ENCODE measurements at places on chromosomes 11 and 22.
A peak's percentile ranks its signal among the peaks of the same experiment; 100 is the strongest.

DNA sequence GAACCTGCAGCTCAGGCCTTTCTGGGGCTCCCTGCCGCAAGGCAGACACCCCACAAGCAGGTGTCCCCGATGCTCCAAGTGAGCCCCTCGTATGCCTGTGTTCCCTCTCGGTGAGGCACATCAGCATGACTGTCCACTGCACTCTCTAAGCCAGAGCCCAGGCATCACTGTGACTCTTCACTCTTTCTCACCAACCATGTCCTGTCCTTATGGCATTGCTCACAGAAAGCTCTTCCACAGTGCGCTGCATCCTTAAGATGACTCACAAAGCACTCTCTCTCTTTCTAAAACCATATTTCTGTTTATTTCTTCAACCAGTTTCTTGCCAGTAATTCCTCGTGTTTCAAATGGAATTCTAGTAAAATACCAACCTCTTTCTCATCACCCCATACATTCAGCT lies 18.1 kb downstream of the GAB4 start:
- no peak for DNase-seq

- DNase-seq = no peak
These were observed 809 bp upstream of the IRF7 start for GRCh38 chr11:616320-617198.

DNA sequence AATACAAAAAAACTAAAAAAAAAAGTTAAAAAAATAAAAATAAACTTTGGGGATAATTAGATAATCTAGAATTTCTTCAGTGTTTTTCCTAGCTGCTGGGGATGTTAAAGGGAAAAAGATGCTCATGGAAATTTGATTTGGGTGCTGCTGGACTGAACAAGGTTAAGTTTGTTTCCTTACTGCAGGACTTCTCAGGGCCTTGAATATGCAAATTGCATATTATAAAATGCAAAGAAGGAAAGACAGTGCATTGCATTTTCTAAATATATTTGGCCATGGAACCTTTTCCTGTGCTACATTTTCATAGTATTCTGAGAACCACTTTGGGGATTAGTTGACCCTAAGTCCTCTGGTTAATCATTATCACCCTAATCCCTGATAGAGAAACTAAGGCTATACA lies 79.6 kb downstream of the ABTB2 start:
- DNase-seq = no peak

DNA sequence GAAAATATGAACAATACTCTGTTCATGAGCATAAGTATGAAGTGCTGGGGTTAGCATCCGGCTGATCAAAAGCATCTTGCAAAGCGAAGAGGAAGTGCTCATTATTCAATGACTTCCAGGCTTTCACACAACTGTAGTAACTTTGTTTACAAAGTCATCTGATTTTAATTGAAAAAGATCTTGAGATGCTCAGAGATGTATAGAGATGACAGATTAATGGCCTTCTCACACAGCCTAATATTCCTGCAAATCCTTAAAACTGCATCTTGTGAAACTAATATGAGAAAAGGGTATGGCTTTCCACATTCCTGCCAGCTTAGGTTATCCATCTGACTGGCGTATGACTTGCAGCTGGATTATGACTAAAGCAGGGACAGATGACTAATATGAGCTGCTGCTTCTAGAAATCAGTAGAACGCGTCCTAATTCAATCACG lies 125.4 kb downstream of the CASP12 start:
- DNase-seq = peak; percentile 77

DNA sequence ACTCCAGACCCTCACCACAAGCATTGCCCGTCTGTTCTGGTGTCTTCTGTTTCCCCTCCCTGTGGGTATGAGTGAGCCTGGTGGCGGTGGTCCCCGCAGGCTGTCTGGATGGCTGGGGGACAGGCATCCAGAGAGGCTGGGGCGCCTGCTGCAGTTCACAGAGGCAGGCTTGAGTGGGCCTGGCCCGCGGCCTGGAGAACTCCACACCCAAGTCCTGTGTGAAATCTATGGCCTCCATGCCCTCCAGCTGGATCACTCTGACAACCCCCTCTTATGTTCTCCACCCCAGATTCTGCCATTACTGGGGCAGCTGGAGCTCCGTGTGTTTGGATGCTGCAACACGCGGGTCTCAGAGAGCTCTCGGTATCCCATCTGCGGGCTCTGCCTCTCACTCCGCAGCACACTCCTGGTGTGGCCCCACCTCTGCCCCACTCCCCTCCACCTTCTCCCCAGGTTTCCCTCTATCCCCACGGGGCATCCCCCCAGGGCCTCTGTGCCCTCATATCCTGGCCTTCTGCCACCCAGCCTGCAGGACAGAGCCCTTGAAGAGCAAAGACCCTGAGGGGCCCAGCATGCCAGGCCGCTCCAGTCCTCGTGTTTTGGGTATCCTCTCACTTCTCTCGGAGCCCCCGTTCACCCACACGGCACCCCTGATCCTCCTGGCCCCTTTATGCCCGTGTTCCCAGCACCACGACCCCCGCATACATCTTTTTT lies 31.3 kb downstream of the LRRC74B start:
- DNase-seq = no peak

DNA sequence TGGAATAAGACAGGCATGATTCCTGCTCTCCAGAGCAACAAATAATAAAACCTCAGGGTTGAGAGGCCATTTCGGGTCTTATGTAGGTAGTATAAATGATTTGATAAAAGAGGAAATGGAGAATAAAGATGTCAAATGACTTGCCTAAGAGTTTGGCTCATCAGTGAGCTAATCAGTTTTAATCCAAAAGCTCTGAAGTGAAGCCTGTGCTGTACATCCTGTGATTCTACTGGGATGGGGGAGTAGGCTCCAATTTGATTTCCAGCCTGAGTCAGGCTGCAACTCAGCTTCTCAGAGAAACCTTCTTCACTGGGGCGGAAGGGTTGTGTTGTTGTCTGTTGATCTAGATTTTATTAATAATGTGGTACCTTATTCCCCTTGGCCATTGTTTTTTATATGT lies 192.2 kb upstream of the SORL1-AS1 start:
- DNase-seq = no peak

DNA sequence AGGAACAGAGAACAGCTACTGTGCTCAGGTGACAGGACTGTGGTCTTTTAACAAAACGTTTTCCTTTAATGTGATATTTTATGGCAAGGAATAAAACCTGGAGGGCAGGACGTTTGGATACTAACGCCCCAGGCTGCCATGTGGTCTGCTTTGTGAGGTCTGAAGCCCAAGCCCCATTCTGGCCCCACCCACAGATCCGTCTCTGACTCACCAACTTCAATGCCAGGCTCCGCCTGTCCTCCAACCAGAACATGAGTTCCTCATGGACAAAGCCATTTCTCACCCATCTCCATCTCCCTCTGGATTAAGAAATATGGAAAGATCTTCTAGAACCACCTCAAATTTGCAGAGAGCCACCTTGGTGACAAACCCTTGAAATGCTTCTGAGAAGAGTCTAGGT lies 148.8 kb downstream of the CRYBB2 start:
- peak; percentile 13 for DNase-seq

GRCh38 chr11:113814181-113814580 lies 34.6 kb downstream of the CLDN25 start:
- no peak for DNase-seq

DNA sequence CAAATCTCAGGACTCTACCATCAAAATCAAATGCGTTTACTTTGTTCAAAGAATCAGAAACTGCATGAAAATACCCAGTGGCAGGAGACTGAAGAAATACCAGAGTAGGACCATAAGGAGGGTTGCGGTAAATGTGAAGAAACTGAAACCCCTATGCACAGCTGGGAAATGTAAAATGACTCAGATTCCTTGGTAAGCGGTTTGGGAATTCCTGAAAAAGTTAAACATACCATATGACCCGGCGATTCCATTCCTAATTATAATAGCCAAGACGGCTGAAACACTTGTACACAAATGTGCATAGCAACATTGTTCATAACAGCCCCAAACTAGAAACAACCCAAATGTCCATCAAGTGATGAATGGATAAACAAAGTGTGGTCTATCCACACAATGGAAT lies 114.1 kb upstream of the GRAMD1B start:
- DNase-seq = no peak

DNA sequence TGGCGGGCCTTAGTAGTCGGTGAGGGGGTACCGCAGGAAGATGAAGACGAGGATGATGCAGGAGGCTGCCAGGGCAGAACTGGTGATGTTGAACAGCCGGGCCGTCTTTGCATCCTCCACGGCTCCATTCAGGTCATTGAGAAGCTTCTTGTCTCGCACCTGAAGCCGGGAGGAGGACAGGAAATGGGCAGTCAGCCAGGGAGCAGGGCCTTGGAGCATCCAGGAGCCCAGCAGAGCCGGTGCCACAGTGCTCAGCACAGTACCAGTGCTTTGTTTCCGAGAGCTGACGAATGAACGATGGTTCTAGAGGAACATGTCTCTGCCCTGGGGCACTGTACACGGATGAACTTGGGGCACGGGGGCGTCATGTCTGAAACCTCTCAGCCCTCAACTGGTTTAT lies 15.1 kb downstream of the IFITM10 start:
- DNase-seq = no peak

DNA sequence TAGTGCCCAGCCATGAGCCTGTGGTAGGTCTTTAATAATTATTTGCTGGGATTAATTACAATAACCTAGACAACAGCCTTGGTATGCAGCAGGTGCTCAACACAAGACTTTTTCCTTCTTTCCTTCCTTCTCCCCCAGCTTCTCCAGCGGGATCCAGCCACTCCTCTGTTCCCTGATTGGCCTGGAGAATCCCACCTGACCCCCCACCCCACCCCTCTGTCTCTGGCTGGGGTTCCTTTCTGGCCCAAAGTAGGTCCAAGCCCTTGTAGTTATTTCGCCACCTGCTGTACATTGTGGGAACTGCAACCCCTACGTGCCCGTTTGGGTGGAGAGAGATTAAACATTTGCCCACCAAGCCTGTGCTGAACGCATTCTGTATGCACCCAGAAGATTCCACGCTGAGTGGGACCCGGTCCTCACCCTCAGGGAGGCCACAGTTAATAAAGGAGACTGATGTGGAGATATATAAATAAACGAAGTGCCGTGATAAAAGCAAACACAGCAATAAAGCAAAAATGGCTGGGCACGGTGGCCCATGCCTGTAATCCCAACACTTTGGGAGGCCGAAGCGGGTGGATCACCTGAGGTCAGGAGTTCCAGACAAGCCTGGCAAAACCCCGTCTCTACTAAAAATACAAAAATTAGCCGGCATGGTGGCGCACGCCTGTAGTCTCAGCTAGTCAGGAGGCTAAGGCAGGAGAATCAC lies 32.1 kb upstream of the DGKZ start:
- DNase-seq = peak; percentile 89

- no peak for DNase-seq
These were observed 84.0 kb downstream of the SWAP70 start for GRCh38 chr11:9747828-9748227.

GRCh38 chr11:128552783-128553661 lies 34.3 kb downstream of the ETS1 start:
- no peak for DNase-seq

- DNase-seq = peak; percentile 70
These were observed 83.1 kb downstream of the PTPRJ start for GRCh38 chr11:48063424-48063978.

DNA sequence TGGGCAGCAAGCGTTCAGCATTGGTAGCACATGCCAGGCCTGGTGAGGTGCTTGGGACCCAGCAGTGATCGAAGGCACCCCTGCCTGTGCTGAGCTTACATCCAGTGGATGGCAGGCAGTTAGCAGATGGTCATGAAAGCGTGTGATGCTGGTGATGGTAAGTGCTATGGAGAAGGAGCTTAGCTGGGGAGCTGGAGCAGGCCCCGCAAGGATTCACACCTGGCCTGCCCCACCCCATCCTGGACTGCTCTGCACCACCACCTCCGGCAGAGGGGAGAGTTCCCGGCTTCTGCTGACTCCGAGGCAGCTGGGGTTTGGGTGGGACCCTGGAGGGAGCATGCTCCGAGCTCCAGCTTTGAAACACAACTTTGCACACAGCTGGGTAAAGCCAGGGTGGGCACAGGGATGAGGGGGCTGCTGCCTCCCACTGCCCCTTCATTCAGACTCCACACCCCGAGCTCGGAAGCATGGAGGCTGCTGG lies 16.2 kb downstream of the MPPED1 start:
- DNase-seq = no peak

DNA sequence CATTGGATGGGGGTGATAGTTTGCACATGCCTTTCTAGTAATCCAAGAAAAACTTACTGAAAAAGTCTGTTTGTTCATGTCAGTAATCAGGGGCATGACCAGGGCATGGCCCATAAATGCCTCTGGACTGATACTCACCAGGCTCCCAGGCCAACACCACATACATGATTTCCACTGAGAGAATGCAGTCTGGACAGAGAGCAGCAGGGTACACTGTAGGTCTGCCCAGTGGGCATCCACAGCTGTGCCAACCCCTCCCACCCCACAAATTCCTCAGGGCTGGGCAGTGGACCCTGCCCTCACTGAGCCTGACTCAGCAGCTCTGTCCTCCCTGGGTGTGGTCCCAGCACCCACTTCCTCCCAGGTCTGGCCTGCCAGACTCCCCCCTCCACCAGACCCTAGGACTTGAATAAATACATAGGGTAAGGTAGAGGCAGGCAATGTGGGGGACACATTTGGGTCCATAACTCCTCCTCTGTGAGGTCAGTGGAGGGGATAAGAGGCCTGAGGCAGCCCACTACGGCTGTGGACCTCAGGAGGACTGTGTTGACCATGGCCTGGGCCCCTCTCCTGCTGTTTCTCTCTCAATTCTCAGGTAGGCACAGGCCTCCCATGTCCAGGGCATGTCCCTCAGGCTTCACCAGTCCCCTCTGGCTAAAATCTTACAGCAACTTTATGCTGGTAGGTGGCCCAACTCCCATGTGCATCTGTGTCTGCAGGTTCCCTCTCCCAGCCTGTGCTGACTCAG lies 92.2 kb upstream of the TOP3B start:
- no peak for DNase-seq

DNA sequence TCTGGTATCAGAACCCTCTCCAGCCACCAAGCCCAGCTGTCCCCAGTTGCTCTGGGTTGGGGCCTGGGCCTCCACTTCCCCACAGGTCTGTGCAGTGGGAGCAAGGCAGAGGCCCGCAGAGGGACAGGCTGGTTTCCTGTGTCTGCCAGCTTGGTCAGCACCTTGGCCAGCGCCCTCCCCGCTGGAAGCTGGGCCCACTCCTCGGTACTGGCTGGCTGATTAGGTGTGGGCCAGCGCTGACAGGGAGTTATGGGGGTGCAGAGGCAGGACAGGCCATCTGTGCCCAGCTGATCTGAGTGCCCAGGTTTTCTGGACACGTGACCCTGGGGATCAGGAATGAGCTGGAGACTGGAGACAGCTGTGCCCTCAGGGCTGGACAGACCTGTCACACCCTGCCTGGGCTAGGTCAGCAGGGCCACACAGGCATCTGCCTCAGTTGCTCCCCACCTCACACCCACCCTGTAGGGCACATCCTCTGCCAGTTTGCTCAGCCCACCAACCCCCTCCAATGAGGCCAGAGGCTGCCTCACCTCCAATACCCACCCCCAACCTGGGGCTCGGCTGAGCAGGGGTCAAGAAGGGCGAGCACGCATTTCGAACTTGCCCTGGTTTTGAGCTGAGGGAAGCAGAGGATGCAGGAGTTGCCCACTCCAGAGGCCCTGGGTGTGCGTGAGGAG lies 175.3 kb downstream of the IGLL1 start:
- DNase-seq = peak; percentile 28

GRCh38 chr11:101553891-101554292 lies 29.9 kb downstream of the TRPC6 start:
- no peak for DNase-seq

GRCh38 chr22:17548756-17549035 lies 14.6 kb upstream of the SLC25A18 start:
- DNase-seq = no peak

GRCh38 chr11:113553235-113553634 lies 78.0 kb upstream of the DRD2 start:
- DNase-seq = peak; percentile 80

GRCh38 chr11:112925516-112926310 lies 35.5 kb upstream of the NCAM1 start:
- no peak for DNase-seq

All from HTR-8/SVneo (cell line).